ENCODE measurements at places on chromosomes 12 and 14.
A peak's percentile ranks its signal among the peaks of the same experiment; 100 is the strongest.

DNA sequence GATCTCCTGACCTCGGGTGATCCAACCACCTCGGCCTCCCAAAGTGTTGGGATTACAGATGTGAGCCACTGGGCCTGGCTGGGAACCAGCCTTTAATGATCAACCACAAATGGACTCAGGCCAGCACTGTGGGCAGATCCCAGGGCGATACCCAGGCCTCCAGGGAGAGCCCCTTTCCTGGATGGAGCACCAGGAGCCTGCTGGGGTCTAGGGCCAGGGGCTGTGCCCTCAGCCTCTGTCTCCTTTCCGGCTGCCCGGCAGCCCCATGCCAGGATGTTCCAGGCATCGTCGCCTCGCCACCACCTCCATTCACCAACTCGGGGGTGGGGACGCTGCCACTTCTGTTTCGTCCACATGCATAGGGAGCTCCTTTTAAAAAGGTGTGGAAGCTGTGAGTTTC is 2.3 kb downstream of the ADGRD1 start:
- no peak for DNase-seq

- DNase-seq: no peak
Measured at GRCh38 chr12:108099778-108100489, 29.2 kb upstream of the WSCD2 start.

- no peak for DNase-seq
Measured at GRCh38 chr12:70772836-70773235, 135.6 kb upstream of the PTPRB start.

DNA sequence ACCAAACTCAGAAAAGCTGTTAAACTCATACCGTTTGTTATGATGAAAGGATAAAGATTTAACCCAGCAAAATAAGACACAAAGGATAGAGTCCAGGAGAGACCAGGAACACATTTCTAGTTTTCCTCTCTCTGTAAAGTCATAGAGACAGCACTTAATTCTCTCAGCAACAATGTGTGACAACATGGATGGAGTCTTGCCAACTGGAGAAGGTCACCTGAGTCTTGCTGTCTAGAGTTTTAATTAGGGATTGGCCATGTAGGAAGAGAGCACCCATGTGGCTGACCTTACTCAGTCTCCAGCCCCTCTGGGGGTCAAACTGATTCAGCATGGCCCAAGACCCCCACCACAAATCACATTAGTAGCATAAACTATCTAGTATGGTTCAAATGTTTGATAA is 151.0 kb upstream of the ATF7IP start:
- no peak for DNase-seq

DNA sequence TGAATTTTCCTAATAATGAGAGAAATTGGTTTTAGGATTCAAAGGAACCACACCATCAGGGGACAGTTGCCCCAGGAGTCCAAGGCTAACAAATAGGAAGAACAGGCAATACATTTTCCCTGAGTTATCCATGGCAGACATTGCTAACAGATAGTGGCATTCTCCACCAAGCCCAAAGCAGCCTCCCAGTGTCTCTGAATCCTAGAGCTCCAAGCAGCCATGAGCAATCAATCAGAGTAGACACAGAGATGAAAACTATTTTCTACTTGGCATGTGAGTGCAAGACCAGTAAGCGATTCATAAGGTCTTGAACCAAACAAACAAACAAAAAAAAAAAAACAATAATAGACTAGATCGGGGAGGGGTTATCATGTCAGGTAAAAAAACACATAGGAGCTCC is 515.7 kb downstream of the MED13L start:
- no peak for DNase-seq

- DNase-seq: no peak
Measured at GRCh38 chr12:32690927-32691326, 11.8 kb downstream of the DNM1L start.

DNA sequence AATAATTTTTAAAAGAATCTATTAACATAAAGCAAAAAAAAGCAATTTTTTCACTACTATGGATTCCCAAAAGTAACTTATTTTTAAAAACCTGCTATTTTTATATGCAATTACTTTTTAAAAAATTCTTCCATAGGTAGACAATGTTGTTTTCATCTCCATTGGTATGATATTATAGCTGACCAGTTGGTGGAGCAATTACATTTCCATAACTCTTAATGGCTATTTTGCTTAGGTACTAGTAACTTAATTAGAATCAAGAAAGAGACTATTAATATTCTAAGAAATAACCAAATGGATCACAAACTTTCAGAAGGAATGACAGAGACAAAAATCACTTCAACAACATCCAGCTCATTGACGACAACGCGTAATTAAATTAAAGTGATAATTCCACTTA is 64.7 kb upstream of the PTCSC3 start:
- peak; percentile 28 for DNase-seq

GRCh38 chr12:2876431-2877046 is 435 bp downstream of the FOXM1 start:
- peak; percentile 24 for DNase-seq

- no peak for DNase-seq
Measured at GRCh38 chr12:99250091-99250490, 397.5 kb upstream of the GARIN6 start.

- no peak for DNase-seq
Measured at GRCh38 chr14:53047307-53048069, 96.6 kb upstream of the FERMT2 start.

DNA sequence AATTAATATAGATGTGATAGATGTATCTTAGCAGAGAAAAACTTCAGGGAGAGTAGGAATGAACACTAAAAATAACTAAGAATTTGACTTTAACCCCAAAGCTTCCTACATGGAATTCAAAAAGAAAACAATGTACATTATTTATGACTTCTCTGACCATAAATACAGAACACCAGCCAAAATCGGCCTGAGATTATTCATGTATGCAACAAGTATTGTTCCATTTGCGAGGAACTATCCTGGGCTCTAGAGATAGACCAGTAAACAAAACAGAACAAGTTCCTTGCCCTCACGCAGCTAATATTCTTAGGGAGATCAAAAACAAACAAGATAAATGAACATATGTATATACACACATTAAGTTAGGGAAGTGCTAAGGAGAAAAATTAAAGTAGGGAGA is 432.3 kb upstream of the SOX5 start:
- DNase-seq: no peak

GRCh38 chr14:100609941-100610391 is 22.7 kb upstream of the BEGAIN start:
- no peak for DNase-seq

DNA sequence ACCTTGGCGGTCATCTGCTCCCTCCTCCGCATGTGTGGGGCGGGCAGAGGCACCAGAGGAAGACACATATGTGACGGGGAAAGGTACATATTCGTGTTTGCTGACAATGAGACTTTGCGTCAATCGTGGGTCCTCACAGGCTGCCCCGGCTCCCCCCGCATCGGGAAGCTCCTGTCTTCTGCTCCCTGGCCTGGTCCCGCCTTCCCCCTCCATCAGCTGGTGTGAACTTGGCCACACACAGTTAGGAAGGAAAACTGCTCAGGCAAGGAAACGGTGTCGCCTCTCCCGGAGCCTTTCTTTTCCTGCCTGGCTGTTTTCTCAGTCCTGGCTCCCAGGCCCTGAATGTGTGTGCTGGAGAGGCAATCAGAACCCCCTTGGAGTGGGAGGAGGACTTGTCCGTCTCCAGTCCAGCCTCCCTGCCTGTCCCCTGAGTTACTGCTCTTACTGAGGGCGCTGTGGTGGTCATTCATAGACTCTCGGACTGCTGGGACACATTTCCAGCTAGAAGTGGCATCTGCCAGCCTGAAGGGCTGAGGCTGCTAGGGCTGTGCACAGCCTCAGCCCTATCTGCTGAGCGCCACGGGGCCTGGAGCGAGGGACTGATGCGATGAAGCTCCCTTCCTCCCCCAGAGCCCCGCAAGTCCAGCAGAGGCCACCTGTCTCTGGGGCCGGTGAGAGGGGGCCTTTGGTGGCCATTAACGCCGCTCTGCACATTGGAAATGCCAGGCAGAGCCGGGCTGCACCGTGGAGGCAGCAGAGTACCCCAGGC is 44.2 kb upstream of the TSPAN9 start:
- DNase-seq: no peak
